NB4 (cell line): ENCODE measurements at places on chromosomes 1 and 21.
A peak's percentile ranks its signal among the peaks of the same experiment; 100 is the strongest.

- DNase-seq = no peak
These were observed 131.8 kb downstream of the CAMTA1 start for GRCh38 chr1:6917067-6917466.

- DNase-seq = no peak
These were observed 443.7 kb downstream of the PTPRU start for GRCh38 chr1:29679828-29680558.

GRCh38 chr1:202210385-202210784 is 16.8 kb downstream of the LGR6 start:
- DNase-seq = no peak

DNA sequence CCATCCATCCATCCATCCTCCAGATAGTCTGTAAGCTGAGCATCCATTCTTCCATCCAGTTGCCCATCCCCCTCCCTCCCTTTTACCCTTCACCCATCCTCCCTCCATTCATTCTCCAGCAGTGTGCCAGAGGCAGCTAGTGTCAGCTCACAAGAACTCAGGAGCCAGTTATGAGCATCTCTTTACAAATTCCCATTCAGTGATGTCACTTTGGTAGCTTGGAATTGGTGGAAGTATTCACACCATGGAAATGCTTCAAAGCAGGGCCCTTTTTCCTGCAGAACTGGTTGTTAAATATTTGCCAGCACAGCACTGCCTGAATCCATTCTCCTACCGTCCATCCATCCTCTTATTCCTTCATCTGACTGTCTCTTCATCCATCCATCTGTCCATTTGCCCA is 72.5 kb downstream of the ARHGEF10L start:
- DNase-seq = no peak

DNA sequence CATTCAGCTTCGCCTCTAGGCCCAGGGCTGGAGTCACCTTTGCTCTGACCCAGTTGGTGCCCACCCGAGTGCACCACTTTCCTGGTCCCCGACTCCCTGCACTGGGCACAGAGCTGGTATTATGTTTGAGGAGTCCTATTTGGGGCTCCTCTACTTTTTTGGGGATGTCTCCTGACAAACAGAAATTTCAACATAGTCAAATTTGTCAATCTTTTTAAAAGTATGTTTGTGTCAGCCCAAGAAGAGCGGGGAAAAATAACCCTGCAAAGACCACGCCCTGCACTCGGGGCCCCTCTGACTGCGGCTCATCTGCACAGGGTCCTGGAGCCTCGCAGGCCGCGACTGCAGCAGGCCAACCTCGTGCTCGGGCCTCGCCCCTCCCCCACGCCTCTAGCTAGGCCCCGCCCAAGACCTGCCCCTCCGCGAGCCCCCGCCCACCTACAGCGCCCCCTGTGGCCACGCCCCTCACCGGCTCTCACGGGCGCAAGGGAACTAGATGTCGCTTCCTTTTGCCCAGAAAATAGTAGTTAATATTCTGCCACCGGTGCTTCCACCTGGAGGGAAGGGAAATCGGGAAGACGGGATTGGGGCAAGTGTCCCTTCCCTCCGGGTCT is 11.4 kb downstream of the FAM229A start:
- peak; percentile 72 for DNase-seq

- DNase-seq = no peak
These were observed 4.5 kb upstream of the CRABP2 start for GRCh38 chr1:156709757-156710489.

DNA sequence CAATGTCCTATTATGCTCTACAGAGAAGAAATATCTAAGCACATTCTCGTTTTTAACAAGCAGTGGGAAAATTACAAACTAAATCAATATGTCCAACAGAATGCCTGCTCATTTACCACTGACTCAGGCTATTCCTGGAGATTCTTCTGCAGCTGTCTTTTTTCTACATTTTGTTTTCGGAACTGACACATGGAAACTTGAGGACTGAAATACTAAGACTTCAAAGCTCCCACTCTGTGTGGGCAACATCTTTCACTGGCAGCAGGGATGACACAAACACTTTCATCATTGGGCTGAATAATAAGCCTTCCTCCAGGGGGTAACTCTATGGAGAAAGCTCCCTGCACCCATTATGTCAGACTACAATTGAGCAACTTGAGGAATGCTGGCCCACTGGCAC is 175.5 kb upstream of the NCAM2 start:
- no peak for DNase-seq
